Articular chondrocyte of knee joint (primary cell): ENCODE measurements at places on chromosomes 1 and 21. TPM values are rescaled to one million over a fixed set of nuclear protein-coding genes. Genes with fewer than 3 reads are reported as not detected.

ACTN2 gene
- not detected in 2 replicates for total RNA-seq

MTF1 gene
- total RNA-seq, result 4.3 and 4.6 TPM in 2 replicates

COL8A2 gene
- 53.4 and 60.5 TPM in 2 replicates for total RNA-seq

ADAMTS1 gene
- 560 and 670 TPM in 2 replicates for total RNA-seq

XPR1 gene
- 27.4 and 28.2 TPM in 2 replicates for total RNA-seq

TMEM50A gene
- 200 and 207 TPM in 2 replicates for total RNA-seq

SPRR2A gene
- total RNA-seq, result not detected in 2 replicates

SLAMF7 gene
- total RNA-seq, result not detected in 2 replicates

IL19 gene
- not detected in 2 replicates for total RNA-seq

TDRD5 gene
- total RNA-seq, result not detected in 2 replicates

SLC2A5 gene
- total RNA-seq, result 0.22 and 0.91 TPM in 2 replicates

LRRIQ3 gene
- total RNA-seq, result 0.39 and 1.5 TPM in 2 replicates

HHAT gene
- 4.7 and 9.7 TPM in 2 replicates for total RNA-seq

CAPN8 gene
- total RNA-seq, result not detected in 2 replicates

MCOLN3 gene
- total RNA-seq, result 7.8 and 13.7 TPM in 2 replicates

C4BPA gene
- not detected in 2 replicates for total RNA-seq

E2F2 gene
- total RNA-seq, result 1.2 and 2.6 TPM in 2 replicates

SPRR2F gene
- total RNA-seq, result not detected in 2 replicates

TMCO4 gene
- 24.6 and 25.0 TPM in 2 replicates for total RNA-seq

RIIAD1 gene
- not detected in 2 replicates for total RNA-seq

DENND2C gene
- total RNA-seq, result 10.2 and 12.4 TPM in 2 replicates

VAV3 gene
- total RNA-seq, result 1.2 and 4.1 TPM in 2 replicates

LCE2B gene
- not detected in 2 replicates for total RNA-seq
